ENCODE measurements at places on chromosomes 13 and 19.

GRCh38 chr19:53013621-53014020 is at the start of gene ERVV-1:
ERVV-1 (plus strand) TSS chr19:53013921; CDS start chr19:53014091, 170 bp downstream.
- DNase-seq: no peak

DNA sequence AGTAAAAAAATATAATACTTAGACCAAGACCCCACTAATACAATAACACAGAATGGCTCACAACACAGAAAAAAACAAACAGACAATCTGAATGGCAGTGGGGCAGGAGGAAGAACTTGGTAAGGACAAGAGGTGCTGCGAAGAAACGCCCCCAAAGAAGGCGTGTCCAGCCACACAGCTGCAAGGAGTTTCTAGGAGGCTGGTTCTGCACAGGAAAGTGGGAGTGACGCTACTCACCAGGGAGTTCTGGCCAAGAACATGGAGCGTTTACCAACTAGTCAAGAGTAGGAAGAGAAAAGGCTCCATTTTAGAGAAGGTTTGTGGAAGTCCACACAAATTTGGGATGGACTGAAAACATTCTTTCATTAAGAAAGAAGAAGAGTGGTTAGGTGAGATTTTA is 95.3 kb upstream of the SLC15A1 start:
- DNase-seq: no peak

- DNase-seq: no peak
Observed at GRCh38 chr13:112825071-112825470, 135.2 kb downstream of the ATP11A start.

- DNase-seq: no peak
Observed at GRCh38 chr19:49879243-49879963, 1.9 kb downstream of the TBC1D17 start.

DNA sequence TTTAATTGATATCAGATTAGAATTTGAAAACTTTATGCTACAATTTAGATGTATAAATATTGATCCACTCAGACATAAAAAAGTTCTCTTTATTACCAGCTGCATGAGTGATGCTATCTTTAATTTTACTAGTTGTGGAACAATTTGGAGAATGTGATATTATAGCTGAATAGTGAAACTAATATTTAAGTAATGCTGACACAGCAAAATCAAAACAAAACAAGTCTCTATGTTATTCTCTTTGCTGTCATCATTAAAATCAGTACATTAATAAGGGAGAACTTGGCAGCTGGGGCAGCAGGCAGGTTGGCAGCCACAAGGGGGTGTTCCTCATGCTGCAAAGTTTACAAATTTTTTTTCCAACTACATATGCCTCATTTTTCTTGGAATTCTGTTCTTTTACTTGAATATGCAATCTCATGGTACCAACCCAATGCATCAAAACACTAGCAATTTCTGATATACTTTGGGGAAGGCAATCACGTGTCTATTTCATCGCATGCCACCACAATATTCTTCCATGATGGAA is 585.3 kb downstream of the FGF9 start:
- DNase-seq: no peak

DNA sequence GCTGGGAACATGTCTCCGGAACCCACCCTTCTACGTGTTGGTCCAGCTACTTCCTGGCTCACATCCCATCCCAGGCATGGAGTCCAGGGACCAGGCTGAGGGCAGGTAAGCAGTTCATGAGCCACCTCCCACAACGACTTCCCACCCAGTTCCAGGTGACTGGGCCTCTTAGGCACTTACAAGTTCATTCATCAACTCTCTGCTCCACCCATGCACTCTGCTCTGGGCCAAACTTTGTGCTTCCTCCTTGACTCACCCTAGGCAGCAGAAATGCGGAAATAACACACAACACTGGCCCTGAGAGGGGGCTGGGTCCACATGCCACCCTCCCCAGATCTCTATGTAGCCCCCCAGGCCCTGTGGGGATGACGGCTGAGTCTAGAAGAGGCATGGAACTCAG is 20.5 kb downstream of the IQCN start:
- DNase-seq: no peak

DNA sequence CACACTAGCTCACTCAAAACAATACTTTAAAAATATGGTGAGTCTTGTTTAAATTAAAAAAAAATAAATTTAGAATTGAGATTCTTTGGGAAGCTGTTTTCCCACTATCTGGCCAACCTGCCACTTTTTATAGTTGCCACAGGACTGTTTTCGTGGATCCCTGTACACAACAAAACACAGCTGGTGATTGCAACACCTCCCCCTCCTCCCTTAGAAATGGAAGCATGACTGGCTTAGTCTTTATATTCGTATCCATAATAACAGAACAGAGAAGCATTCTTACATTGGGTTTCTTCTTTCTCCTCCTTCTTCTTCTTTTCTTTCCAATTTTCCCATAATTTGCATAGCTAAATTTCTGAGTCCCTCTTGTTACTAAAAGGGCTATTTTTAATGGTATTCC is 79.5 kb upstream of the GJB6 start:
- no peak for DNase-seq

GRCh38 chr13:73250061-73250460 is 191.3 kb downstream of the KLF5 start:
- DNase-seq: no peak

DNA sequence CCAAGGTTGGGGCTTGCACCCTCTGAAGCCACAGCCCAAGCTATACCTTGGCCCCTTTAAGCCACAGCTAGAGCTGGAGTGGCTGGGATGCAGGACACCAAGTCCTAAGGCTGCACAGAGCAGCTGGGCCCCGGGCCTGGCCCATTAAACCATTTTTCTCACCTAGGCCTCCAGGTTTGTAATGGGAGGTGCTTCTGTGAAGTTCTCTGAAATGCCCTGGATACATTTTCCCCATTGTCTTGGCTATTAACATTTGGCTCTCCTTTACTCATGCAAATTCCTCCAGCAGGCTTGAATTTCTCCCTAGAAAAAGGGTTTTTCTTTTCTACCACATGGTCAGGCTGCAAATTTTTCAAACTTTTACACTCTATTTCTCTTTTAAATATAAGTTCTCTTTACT is 93.8 kb upstream of the FGF14 start:
- no peak for DNase-seq

GRCh38 chr13:113628291-113629270 is 29.4 kb downstream of the ATP4B start:
- no peak for DNase-seq

DNA sequence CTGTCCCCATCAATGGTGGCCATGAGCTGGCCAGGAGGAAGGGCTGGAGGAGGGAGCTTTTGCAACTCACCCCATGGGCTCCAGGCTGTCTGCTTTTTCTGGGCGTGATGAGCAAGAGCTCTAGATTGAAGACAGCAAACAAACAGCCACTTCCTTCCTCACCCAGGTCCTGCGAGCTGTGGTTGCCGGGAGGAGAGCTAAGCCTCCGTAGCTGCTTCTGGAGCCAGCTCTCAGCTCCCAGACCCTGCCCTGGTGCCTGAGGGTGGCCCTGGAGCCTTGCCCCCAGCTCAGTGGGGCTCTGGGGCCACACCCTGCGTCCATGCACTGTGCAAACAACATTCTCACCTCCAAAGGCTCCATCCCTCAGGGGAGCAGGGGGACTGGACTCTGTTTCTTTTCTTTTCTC is 6.2 kb downstream of the MYO1F start:
- DNase-seq: no peak

DNA sequence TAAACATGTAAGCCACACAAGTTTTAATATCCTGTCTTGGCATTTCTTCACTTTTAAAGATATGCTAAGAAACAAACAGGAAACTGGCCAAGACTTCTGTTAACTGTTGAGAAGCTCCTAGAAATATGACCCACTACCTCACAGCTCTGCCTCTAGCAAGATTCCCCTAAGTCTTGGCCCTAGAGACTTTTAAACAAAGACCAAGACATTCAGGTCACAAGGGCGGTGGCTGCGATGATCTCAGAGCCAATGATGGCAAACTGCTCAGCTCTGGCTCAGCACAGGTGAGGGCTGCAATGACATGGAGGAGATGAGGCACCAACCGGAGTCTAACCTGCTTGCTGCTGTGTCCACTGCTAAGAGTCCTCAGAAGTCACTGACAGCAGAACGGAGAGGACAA is 114.8 kb downstream of the SUCLA2 start:
- no peak for DNase-seq

DNA sequence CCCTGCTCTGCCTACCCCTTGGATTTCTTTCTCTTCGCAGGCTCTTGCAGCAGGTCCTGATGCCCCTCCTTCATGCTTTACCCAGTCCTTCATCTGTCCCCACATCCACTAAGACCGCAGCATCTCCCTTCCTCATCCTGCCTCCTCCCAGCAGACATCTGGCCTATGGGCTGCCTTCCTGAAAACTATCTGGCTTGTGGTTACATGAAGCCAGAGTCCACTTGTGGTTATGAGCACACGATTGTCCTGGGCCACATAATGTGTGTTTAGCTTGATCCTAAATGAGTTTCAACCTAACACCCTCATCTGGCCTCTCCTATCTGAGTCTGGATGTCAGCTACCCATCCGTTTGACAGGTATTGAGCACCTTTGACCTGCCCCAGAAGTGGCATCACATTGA is 5.5 kb upstream of the ZNF175 start:
- DNase-seq: no peak
